ENCODE measurements at places on chromosomes 5 and 9.

DNA sequence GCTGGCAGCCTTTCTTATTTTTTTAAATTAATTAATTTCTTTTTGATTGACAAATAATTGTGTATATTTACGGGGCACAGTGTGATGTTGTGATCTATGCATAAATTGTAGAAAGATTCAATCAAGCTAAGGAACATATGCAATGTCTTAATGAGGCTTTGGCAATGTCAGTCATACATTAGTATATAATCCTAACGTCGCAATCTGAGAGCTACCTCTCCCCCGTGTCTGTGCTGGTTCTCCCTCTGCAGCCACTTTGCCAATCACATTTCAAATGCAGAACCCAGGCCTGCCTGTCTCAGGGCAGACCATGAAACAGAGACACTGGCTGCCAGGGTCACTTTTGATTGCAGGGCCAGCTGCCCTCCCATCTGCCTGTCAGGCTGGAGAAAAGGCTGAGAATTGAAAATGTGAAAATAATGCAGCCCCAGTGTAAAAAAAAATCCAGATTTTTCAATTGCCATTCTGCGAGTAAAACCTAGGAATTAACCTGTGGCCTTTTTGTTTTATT lies 56.3 kb downstream of the SLC24A2 start:
- H3K4me1 ChIP-seq, result no peaks in the 10 kb centered on the region
- no peaks in the 10 kb centered on the region for H3K27me3 ChIP-seq
- DNase-seq, result no peak
- H3K27ac ChIP-seq, result no peak overlapping the region

GRCh38 chr5:59321642-59322041 lies 571.9 kb downstream of the PDE4D start:
- no peak overlapping the region for H3K4me3 ChIP-seq
- H3K36me3 ChIP-seq, result no peaks in the 10 kb centered on the region
- H3K27me3 ChIP-seq, result peaks cover 29% of the 10 kb centered on the region
- no peaks in the 10 kb centered on the region for H3K4me1 ChIP-seq
- no peak overlapping the region for H3K27ac ChIP-seq

GRCh38 chr5:149434162-149435014 lies 55.3 kb upstream of the IL17B start:
- no peaks in the 10 kb centered on the region for H3K4me1 ChIP-seq
- no peaks in the 10 kb centered on the region for H3K36me3 ChIP-seq
- peaks cover 17% of the 10 kb centered on the region for H3K27me3 ChIP-seq
- peak; percentile 23 for DNase-seq

DNA sequence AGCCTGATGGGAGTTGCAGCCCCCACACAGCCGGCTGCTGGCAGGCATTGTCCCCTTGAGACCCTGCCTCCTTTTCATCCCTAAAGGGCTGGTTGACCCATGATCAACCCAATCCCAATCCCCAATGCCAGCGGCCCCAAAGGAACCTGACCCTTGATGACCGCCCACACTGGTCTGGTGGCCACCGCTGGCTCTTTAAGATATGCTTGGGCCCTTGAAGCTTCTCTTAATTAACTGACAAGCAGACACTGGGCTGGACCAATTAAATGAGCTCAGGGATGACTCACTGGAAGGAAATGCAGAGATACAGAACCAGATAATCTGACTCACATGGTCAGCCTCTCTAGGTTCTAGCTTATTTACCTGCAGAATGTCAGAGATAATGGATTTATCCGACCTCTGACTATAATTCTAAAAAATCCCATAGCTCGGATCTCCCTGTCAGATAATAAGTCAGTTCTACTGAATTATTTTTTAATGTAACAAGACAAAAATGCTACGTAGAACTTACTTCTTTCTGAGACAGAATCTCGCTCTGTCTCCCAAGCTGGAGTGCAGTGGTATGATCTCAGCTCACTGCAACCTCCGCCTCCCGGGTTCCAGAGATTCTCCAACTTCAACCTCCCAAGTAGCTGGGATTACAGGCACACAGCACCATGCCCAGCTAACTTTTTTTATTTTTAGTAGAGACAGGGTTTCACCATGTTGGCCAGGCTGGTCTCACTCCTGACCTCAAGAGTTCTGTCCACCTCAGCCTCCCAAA lies 11.1 kb upstream of the MLANA start:
- no peak overlapping the region for H3K4me3 ChIP-seq
- no peak for DNase-seq
- H3K27me3 ChIP-seq, result no peaks in the 10 kb centered on the region
- no peak overlapping the region for H3K27ac ChIP-seq
- H3K36me3 ChIP-seq, result no peaks in the 10 kb centered on the region
- H3K4me1 ChIP-seq, result peaks cover 11% of the 10 kb centered on the region

DNA sequence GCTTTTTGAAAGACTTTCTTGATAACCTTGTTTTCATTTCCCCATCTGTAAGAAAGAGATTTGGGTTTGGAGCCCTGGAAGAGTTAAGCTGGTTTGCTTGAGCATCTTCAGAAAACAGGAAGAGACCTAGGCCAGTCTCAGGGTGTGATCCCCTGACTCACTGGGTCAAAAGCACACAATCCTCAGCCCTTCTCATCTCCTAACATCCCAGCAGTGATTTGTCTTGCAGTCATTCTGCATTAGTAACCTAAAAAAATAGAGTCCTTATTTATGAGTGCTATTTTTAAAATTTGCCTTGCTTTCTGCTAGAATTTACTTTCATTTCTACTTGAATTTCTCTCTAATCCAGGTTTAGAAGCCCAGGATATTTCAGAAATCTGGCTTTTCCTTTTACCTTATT lies 16.4 kb upstream of the ARSB start:
- H3K36me3 ChIP-seq, result no peaks in the 10 kb centered on the region
- no peaks in the 10 kb centered on the region for H3K4me1 ChIP-seq
- no peak overlapping the region for H3K27ac ChIP-seq
- H3K4me3 ChIP-seq, result no peak overlapping the region
- no peak for DNase-seq

DNA sequence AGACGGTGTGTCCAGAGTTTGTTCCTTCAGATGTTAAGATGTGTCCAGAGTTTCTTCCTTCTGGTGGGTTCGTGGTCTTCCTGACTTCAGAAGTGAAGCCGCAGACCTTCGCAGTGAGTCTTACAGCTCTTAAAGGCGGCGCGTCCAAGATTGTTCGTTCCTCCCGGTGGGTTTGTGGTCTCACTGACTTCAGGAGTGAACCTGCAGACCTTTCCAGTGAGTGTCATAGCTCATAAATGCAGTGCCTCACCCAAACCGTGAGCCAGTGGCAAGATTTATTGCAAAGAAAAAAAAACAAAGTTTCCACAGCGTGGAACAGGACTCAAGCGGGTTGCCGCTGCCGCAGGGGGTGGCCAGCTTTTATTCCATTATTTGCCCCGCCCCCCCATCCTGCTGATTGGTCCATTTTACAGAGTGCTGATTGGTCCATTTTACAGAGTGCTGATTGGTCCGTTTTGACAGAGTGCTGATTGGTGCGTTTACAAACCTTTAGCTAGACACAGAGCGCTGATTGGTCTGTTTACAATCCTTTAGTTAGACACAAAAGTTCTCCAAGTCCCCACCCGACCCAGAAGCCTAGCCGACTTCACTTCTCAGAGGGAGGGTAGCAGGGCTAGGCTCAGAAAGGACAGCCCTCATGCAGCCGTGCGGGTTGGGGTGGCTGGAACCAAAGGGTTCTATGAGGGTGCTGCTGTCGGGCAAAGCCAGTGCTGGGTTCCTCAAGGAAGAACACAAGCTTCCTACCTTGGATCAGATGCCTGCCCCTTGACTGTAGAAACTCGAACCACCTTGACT lies 9.1 kb upstream of the RNF130 start:
- H3K4me1 ChIP-seq, result peaks cover 2% of the 10 kb centered on the region
- peaks cover 78% of the 10 kb centered on the region for H3K27me3 ChIP-seq
- no peaks in the 10 kb centered on the region for H3K36me3 ChIP-seq
- DNase-seq, result no peak

GRCh38 chr5:17019324-17019723 lies 83.2 kb upstream of the MYO10 start:
- H3K4me3 ChIP-seq, result no peak overlapping the region
- no peaks in the 10 kb centered on the region for H3K36me3 ChIP-seq
- no peak for DNase-seq
- no peaks in the 10 kb centered on the region for H3K4me1 ChIP-seq

- no peak overlapping the region for H3K4me3 ChIP-seq
- DNase-seq, result no peak
- H3K27ac ChIP-seq, result no peak overlapping the region
- no peaks in the 10 kb centered on the region for H3K4me1 ChIP-seq
Observed at GRCh38 chr5:126143622-126144021, 279.6 kb upstream of the GRAMD2B start.

DNA sequence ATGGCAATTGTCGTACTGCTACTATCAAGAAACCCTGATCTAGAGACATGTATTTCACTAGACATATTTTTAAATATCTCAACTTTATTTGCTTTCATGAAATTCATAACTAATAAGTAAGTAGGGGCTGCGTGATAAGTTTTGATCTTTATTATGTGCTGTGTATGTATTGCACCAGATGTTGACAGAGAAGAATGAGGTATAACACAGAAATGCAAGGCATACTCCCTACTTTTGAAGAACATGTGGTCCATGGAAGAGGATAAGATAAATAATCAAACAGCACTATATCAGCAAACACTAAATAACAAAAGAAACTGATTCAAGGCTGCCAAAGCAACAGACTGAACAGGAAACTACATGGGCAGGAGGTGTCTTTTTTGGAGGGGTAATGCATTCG lies 60.9 kb downstream of the FREM1 start:
- H3K27me3 ChIP-seq, result peaks cover 23% of the 10 kb centered on the region
- no peak overlapping the region for H3K4me3 ChIP-seq
- H3K36me3 ChIP-seq, result no peaks in the 10 kb centered on the region
- no peak overlapping the region for H3K27ac ChIP-seq
- no peak for DNase-seq

- DNase-seq, result no peak
- no peak overlapping the region for H3K4me3 ChIP-seq
- no peak overlapping the region for H3K27ac ChIP-seq
- H3K27me3 ChIP-seq, result no peaks in the 10 kb centered on the region
- H3K36me3 ChIP-seq, result no peaks in the 10 kb centered on the region
- peaks cover 3% of the 10 kb centered on the region for H3K4me1 ChIP-seq
Observed at GRCh38 chr9:70569070-70569772, 154.8 kb upstream of the KLF9 start.

DNA sequence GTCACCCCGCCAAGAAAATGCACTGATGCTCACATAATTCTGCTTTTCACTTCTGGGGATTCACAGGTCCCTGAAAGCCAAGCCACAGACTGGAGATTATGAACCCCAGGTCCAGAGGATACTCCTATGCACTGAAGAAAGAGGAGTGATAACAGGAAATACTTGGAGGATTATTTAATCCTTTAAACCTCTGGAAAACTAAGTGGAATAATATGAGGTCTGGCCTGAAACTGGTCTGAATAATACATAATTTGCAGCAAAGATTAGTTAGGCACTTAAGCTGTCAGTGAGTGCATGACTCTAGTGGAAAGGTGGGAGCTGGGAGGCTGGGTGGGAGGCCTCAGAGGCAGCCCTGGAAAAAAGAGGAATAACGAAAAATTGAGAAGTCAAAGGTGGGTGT lies 45.7 kb downstream of the MARCHF3 start:
- no peaks in the 10 kb centered on the region for H3K27me3 ChIP-seq
- peaks cover 2% of the 10 kb centered on the region for H3K36me3 ChIP-seq
- H3K27ac ChIP-seq, result no peak overlapping the region
- no peak overlapping the region for H3K4me3 ChIP-seq
- H3K4me1 ChIP-seq, result no peaks in the 10 kb centered on the region

DNA sequence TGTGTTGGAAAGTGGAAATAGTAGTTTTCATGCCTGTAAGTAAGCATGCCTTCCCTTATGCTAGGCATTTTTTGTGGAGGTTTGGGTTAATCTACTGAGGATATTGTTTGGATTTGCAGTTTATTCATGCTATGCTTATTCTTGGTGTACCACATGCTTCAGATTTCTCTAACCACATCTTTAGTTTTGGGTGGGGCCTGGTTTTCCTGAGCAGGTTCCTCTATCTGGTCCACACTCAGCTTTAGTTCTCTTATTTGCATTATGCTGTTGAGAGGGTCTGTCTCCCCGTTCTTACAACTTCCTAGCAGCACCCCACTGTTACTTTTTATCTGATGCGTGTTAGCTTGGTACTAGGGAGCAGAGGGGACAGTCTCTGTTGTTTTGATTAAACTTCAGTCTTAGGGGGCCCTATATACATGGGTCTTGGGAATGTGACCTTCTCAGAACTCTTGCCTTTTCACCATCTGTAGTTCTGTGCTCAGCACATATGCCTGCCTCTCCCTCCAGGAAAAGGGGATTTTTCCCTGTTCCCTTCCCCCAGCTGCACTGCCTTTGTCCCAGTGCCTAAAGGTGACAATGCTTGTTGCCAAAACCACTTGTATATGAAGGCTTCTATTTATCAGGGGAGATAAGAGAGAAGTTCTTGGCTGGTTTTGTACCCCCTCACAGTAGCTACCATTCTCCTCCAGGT lies 10.0 kb upstream of the CAMK4 start:
- H3K4me3 ChIP-seq, result no peak overlapping the region
- H3K4me1 ChIP-seq, result peaks cover 5% of the 10 kb centered on the region
- no peak overlapping the region for H3K27ac ChIP-seq
- H3K27me3 ChIP-seq, result no peaks in the 10 kb centered on the region
- DNase-seq, result no peak
- no peaks in the 10 kb centered on the region for H3K36me3 ChIP-seq

DNA sequence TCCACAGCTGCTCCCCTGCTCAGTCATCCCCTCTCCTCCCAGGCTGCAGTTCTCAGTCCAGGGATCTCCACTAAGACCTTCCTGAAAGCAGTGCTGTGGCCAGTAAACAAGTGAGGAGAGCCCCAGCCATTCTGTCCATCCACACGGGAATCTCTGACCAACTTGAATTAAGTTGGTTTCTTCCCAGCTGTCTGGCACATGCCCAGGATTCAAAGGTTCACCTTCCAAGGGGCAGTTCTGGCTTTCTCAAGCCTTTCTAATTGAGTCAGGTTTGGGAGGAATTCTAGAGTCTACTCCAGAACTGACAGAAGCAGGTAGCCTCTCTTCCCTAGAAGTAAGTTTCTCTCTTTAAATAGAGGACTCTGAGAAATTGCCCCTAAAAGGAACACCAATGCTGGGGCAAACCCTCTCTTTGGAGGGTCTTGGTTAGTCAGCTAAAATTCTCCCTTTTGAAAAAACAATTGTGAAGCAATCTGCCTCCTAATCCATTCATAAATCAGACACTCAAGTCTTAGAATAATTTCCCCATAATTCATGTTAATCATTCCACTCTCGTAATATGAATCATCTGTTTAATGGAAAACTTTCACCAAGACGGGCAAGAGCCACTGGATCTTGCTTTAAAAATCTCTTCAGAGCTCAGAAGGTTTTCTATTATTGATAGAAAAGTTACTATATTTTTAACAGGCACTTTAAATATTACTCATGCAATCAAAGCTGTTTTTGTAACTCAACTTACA lies 133.8 kb downstream of the SPOCK1 start:
- peaks cover 34% of the 10 kb centered on the region for H3K27me3 ChIP-seq
- no peak overlapping the region for H3K4me3 ChIP-seq
- no peak overlapping the region for H3K27ac ChIP-seq
- no peaks in the 10 kb centered on the region for H3K4me1 ChIP-seq

DNA sequence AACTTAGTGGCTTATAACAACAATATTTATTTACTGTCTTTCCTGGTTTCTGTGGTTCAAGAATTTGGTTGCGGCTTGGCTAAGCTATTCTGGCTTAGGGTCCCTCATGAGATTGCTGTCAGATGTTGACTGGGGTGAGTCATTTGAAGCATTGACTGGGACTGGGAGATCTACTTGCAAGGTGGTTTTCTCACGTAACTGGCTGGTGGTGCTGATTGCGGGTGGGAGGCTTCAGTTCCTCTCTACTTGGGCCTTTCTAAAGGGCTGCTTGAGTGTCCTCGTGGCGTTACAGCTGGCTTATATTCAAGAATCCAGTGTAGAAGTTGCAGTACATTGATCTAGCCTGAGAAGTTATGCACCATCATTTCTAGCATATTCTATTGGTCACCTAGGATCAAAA lies 218.5 kb upstream of the ELAVL2 start:
- no peak overlapping the region for H3K4me3 ChIP-seq
- H3K27ac ChIP-seq, result no peak overlapping the region
- no peaks in the 10 kb centered on the region for H3K4me1 ChIP-seq
- no peaks in the 10 kb centered on the region for H3K36me3 ChIP-seq
- H3K27me3 ChIP-seq, result no peaks in the 10 kb centered on the region
- no peak for DNase-seq

Measured in effector memory CD8-positive, alpha-beta T cell (primary cell).